ENCODE measurements at places on chromosomes 11 and 22. TPM values are rescaled to one million over a fixed set of nuclear protein-coding genes. Genes with fewer than 3 reads are reported as not detected.
A peak's percentile ranks its signal among the peaks of the same experiment; 100 is the strongest.

HBG1 gene
- not detected for total RNA-seq

FOSL1 gene
- total RNA-seq: 1.7 TPM

- no peak for DNase-seq
These were observed 157.8 kb downstream of the KIF18A start for GRCh38 chr11:27949951-27950738.

GRCh38 chr11:1306186-1307162 lies 3.0 kb downstream of the TOLLIP start:
- DNase-seq: peak; percentile 13

DNA sequence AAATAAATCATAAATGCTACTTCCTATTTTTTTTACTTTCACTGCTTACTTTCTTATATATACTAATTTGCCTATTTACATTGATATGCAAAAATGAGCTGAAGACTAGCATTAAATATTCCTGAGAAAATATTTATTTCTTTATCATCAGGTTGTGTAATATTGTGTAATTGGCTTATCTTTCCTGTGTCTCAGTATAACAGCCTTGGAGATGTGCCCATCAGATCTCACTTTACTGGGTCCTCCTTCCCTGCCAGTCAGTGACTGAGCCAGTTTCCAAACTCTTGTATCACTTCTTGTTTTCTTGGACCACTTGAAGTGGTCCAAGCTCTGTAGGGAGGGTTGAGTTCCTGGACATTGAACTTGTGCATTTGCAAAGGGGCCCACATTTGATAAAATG lies 900.0 kb downstream of the LUZP2 start:
- no peak for DNase-seq

DNA sequence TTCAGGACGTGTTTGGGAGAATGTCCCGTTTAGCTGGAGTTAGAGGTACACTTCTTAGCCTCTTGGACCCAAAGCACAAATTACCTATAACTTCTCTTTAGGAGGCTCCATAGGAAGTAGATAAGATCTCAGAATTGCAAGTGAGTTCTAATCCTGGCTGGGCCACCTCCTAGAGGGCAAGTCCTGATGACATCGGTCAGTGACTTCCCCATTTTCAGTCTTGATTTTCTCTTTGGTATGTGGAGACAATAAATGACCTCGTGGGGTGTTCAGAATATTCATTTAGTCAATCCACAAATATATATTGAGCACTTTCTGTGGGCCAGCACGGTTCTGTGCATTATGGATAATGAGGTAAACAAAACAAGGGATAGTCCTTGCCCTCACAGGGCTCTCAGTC lies 208.6 kb downstream of the CWF19L2 start:
- DNase-seq: no peak

DNA sequence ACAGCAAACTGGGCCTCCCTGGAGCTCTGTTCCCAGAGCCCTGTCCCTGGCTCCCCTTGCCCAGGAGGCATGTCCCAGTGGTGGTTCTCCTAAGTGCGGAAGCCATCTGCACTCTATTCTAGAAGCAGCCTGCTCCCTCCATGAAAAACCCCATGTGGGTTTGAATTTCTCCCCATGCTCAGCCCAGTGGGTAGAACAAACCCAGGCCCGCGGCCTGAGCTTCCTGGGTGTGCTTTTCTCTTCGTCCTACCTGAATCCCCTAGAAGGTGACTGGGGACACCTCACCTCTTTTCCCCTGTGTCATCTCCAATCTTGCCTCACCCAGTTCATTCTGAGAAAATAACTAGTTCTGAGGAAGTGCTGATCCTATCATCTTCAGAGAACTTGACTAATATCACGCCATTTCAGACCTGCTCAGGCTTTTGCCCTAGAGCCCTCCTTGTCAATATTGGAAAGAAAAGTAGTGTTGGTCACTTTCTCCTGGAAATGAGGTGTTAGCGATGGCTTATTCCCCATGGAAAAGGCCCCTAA lies 15.9 kb downstream of the IL10RA start:
- no peak for DNase-seq

DNA sequence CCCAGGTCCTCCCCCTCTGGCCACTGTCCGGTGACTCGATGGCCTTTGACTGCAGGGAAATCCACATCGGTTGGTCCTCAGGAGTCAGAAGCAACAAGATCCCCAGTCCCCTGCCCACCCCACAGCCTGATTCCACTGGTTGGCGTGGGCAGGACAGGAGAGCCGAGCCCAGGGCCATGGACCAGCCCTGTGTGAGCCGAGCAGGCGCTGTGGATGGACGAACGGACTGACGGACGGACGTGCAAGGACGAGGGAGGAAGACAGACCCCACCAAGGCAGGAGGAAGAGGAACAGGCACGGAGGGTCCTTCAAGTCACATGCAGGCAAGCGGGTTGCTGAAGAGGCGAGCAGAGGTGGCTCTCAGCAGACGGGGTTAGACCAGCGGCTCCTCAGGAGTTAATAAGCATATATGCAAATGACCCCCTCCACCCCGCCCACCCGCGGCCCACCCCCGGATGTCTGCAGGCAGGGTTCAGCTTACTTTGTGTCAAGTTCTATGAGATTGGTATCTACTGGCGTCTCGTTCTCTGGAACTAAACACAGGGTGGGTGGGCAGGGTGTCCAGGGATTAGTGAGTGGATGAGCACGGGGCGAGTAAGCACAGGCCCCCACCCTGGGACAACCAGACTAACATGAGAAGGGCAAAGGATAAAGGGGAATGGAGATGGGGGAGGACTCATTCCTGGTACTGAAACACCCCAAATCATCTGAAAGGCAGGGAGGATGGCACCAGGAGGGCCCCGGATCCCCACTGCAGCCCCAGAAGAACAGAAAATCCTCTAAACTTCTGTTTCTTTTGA lies 26.8 kb downstream of the TPBGL start:
- DNase-seq: peak; percentile 40

- DNase-seq: no peak
These were observed 10.4 kb downstream of the OR51T1 start for GRCh38 chr11:4891996-4892640.

DNA sequence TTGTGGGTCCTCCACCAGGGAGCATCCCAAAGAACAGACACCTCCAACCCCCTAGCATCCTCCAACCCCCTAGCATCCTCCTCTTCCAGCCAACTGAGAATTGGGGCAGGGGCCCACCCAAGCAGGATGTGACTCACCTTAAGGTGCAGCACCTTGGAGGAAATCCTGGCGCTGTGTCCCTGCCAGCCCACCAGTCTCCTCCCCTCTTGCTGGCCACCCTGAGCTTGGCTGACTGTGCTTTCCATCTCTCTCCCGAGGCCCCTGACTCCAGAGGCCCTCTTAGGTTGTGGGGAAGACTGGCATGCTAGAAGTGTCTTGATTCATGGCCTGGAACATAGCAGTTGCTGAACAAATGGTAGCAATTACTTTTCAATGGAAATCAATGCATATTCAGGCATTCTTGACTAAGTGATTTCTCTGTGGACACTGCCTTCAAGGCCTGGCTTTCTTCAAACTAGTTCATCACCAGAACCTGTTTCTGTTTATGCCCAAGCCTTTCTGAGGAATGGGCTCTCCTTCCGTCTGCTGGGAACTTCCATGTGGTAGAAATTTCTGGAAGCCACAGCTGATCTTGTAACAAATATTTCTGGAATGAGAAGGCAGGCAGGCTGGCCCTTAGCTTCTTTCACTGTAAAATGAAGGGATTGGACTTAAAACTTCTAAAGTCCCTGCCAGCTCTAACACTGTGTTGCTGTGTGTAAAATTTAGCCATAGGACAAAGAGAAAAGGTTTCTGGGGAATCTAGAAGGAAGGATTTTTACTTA lies 60.5 kb downstream of the CEP164 start:
- no peak for DNase-seq

GGT1 gene
- total RNA-seq: 63.5 TPM
